H9 (cell line): ENCODE measurements at places on chromosomes 16 and 17.

DNA sequence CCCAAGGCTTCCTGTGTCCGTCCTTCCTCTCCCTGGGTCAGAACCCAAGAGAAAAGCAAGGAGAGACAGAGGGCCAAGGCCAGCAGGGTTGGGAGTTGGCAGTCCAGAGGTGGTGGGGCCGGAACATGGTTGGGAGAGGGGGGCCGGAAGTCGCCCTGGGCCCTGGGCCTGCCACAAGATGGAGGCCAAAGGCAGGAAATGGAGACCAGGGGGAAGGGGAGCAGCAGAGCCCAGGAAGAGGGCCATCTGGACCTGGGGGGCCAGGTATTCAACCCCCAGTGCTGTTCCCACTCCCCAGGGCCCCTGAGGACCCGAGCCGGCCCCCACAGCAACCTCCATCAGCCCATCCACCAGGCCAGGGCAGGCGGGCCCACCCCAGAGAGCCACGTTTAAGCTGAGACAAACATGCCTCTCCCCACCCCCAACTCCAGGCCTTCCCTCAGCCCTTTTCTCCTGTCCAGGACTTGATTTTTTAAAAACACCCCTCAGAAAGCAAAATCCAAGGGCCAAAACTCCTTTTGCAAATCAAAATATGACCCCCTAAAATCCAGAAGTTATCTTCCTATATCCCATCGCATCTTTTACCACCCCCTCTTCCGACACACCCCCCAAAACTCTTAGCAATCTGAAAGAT is 4.4 kb upstream of the BCL6B start:
- DNase-seq, result no peak

DNA sequence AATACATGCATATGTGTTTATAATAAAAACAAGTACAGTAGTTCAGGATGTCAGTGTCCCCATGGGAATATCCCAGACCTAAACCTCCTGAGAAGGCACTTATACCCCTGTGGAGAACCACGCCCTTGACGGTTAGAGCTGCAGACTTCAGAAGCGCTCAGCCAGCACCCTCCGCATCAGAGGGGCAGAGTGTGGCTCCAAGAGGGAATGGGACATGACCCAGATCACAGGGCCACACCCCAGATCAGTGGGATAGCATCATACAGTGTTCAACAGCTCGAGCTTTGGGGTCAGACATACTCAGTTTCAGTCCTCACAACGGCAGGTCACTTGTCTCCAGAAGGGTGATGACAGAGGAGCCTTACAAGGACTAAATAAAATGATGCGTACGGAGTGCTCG is 45.8 kb upstream of the ZNF423 start:
- no peak for DNase-seq

GRCh38 chr16:17983847-17984639 is 352.5 kb downstream of the NPIPA8 start:
- no peak for DNase-seq

GRCh38 chr16:88920618-88921590 is 54.4 kb upstream of the PABPN1L start:
- DNase-seq, result peak; percentile 53

DNA sequence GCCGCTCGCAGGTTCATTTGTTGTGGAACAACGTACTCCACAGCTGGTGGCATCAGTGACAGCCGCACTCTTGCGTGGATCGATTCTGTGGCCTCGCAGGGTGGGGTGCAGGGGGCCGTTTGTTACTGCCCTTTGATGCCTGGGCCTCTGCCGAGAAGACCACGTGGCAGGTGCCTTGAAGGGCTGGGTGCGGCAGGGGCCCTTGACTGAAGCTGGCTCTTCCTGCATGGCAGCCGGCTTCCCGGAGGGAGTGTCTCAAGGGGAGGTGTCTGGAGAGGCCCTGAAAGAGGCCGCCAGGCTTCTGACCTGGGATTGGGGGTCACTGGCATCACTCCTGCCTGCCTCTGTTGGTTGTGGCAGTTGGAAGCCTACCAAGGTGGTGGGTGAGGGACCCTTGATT is 43.8 kb downstream of the TBCD start:
- no peak for DNase-seq

DNA sequence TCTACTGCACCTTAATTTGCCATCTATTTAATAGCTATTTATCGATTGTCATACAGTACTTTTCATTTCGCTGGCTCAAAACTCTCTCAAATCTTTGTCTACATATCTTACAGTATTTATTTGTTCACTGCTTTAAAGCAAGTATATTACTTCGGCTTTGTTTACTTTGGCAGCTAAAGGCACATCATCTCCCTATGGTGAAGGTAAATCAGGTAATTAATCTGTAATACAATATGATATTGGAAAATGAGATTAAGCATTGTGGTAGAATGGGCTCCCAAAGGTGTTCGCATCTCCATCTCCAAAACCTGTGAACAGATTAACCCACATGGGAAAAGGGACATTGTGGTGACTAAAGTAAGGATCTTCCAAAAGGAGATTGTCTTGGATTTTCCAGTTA is 6.5 kb downstream of the TMEM170A start:
- no peak for DNase-seq

DNA sequence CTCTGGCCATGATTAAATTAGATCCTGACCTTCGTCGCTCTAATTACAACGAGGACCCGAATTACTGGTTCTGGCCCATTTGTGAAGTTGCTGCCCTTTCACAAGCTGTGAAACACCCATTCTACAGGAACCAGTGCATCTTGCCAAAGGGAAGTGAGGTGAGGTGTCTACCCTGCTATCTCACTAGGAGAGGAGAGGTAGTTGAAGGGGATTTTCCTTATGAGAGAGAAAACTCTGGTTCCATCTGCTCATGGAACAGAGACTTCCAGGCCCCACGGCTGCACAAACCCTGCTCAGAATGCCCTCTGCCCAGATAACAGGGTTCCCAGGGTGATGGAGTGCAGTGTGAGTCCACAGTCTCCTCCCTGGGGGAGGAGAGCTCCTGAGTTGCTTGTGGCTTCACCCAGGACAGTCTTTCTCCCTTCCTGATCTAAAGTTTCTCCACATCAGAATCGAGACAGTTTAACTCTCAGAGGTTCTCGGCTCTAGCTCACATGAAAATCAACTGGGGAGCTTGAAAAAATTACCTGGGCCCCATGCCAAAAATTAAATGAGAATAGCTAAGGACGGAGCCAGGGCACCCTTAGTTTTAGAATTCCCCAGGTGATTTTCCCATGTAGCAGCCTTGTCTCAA is 7.8 kb upstream of the SSTR2 start:
- DNase-seq, result no peak

DNA sequence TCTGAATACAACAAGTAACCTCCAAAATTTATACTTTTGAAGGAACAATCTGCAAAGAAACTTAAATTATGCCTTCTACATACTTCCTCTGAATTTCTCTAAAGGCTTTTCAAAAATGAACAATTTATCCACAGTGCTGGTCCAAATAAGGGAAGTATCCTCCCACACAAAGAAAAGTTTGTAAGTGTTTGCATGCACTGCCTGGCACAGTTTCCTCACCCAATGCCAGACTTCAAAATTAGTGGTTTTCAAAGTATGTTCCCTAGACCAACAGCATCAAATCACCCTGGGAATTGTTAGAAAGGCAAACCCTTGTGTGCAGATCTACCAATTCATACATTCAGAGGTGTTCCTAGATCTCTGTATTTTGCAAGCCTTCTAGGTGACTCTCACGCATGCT is 82.5 kb downstream of the PCTP start:
- DNase-seq, result no peak

DNA sequence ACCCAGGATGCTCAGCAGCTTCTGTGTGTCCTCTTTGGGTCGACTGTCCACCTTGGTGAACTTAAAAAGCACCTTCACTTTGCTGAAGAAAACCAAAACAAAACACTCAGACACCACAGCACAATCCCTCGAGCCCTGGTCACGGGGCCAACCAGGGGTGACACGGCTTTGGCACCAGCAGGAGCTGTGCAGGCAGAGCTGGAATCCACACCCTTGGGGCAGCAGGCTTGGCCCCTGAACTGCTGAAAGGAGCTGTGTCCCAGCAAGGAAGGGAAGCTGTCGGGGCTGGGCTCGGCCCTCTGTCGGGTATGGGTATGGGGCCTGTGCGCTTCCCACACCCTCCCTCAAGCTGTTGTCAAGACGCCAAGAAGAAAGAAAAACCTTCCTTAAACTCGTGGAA is 7.6 kb upstream of the PLD6 start:
- no peak for DNase-seq

DNA sequence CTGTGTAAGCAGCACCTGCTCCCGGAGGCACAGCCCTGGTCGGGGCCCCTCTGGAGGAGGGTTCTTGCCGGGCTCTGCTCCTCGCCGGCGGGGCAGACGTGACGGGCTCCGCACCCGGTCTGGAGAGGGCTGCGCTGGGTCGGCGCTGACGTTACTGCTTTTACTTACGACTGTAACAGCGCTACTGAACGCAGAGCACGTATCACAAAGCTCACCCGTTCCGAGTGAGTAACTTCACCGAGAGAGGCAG is 1.3 kb upstream of the RAB40C start:
- DNase-seq, result no peak

GRCh38 chr16:19687279-19687678 is 30.7 kb downstream of the KNOP1 start:
- no peak for DNase-seq

DNA sequence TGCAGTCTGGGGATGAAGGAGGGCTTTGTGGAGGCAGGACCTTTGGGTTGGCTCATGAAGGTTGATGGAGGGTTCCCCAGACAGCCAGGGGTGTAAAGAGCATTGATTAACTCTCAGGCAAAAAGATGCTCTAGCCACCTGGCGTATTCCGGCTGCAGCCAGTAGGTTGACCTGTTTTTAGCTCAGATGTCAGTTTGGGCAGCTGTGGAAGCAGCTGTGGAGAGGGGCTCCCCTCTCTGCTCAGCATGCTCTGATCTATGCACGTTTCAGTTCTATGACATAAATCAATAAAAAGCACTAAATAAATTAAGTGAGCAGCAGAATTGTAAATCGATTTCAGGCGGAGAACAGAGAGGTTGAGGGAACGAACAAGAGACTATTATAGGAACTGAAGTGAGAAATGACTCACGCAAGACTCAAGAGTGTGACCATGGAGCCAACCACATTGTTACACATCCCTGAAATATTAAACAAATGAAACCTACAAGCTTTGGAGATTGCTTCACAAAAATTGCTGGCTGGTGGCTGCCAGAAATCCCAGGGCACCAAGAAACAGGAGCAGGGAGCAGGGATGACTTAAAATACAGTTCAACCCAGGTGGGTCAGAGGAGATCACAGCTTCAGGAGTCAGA is 111.9 kb downstream of the GSG1L start:
- no peak for DNase-seq

DNA sequence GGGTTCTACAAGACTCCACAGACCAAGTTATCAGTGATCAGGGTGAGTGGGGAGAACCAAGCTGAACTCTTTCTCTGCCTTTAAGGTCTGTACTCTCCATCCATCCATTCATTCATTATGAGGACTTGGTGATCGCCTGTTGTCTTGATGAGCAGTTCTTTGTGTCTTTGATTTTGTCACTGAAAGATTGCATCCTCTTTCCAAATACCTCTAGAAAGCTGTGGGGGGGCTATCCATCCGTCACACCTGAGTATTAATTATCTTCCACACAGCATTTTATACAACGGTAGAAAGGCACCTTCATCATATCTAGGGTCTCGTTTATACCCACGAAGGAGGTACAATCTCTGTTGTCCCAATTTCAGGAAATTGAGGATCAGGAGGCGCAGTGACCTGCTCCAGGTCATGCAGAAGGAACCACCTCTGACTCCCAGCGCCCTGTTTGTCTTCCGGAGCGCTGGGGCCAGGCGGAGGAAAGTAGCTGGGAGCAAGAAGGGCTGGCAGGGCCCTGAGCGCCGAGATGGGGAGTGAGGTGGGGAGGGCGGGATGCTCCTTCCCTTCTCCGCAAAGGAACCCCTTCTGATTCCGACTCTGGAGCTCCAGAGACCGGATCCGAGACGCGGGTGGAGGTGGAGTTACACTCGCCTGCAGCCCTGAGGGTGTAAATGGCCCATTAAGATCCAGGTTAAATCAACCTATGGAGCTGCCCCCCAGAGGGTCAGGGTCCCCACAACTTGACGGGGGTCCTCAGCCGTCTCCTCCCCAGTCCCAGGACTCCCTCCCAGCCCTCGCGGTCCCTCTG is 605 bp upstream of the ABAT start:
- no peak for DNase-seq

DNA sequence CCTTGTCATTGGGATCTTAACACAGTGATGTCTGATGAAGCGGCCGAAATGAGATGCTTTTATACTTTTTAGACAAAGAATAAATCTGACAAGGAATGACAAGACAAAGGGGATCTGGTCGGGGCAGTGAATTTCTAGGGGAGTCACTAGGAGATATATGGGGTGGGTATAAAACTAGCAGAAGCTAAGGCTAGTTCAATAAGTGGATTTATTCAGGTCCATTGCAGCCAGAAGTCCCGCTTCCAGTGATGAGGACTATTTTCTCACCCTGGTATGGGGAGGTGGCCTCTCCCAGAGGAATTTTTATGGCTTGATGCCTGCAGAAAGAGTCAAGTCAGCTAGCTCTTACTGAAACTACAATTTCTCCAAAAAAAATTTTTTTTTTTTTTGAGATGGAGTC is 23.9 kb downstream of the SLC38A8 start:
- DNase-seq, result no peak

DNA sequence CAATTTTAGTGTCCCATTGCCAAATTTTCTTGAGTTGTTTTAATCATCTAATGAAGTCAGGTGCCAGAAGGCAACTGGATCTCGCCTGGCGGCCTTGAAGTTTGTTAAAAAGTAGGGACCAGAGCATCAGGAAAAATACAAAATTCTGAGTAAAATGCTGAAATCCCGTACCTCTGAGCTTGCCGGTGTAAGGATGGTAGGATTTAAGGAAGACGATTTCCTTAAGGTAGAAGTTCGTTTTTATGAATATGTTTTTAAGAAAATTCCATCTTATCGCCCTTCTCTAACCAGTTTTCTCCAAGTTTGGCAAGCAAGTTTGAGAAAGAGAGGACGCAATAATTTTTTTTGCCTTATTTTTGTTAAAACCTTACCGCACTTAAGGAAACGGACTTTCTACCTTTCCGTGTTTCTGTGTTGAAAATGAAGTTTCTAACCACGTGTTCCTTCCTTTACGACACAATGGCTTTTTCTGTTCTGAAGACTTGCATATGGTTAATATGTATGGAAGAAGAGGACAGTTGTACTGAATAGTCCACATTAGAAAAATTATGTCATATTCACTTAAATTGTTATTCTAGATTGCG is 748 bp downstream of the ATF7IP2 start:
- DNase-seq, result no peak
